ENCODE measurements at places on chromosomes 12 and 14.

GRCh38 chr14:66088656-66089055 is 397.5 kb upstream of the CCDC196 start:
- DNase-seq: no peak

- DNase-seq: no peak
These were observed 26.9 kb downstream of the SIX1 start for GRCh38 chr14:60622210-60622916.

- DNase-seq: no peak
These were observed 5.4 kb downstream of the PSMD9 start for GRCh38 chr12:121893961-121894460.

DNA sequence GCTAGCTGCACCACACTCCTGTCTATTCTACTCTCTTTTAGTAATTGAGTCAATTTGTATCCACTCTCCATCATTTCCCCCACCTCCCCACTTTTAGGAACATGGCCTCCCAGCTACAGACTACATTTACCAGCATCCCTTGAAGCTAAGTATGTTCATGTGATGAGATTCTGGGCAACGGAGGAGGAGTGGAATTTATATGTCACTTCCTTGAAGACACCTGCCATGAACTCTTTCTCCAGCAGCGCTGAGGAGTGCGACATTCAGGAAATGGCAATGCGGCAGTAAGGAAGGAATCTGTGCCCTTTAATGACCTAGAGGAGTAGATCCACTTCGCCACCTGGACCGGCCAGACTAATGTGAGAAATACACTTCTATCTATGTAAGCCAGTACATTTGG is 243.7 kb upstream of the DIO2 start:
- DNase-seq: no peak

DNA sequence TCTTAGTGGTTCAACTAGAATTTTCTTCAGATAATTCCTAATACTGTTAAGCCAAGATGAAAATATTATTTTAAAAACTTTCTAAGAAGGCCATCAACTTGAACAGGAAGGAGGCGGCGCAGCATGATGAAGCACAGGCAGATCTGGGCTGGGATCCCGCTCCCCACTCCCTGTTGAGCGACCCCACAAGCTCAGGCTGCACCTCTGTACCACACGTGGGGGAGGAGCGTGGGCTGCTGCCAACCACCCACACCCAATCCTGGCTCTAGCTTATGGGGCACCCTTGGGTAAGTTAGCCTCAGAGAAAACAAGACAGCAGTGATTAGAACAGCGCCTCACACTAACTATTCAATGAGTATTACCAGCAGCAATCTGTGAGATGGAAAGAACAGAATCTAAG is 6.0 kb downstream of the MTERF2 start:
- DNase-seq: no peak

GRCh38 chr14:58066115-58066514 is 85.9 kb downstream of the ARMH4 start:
- DNase-seq: no peak

GRCh38 chr12:110745542-110746284 is 3.0 kb upstream of the PPP1CC start:
- DNase-seq: no peak

DNA sequence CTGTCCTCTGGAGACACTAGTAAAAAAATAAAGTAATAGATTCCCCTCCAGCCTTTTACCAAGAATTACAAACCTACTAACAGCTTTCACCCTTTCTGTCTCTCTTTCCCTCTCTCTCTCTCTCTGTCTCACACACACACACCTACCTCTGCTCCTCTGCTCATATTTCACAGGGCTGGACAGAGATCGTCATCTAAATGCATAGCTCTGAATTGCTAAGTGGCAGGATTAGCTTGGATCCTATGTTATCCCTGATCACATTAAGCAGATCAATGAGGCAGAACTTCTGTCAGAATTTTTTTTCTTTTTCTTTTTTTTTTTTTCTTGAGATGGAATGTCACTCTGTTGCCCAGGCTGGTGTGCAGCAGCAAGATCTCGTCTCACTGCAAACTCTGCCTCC is 22.9 kb downstream of the VCPKMT start:
- no peak for DNase-seq

GRCh38 chr14:83940253-83940652 is 1589.7 kb upstream of the FLRT2 start:
- DNase-seq: no peak

DNA sequence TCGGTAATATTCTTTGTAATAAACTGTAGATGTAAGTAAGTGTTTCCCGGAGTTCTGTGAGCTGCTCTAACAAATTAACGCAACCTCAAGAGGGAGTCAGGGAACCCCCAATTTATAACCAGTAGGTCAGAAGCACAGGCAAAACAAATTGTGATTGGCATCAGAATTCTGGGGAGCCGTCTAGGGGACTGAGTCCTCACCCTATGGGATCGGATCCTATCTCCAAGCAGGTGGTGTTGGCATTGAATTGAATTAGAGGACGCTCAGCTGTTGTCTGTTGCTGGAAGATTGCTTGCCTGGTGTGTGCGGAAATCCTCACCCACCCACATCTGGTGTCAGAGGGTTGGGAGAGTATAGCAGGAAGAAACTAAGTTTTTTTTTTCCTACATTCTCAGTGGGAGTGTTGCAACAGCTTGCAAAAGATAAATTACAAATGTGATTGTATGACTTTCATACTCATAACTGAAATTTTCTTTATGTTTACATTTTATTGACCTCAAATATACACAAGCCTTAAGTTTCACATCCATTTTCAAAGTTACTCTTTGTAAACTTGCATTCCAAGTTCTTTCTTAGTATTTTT is 5.5 kb downstream of the TMEM52B start:
- DNase-seq: no peak

- no peak for DNase-seq
These were observed 38.1 kb downstream of the SMOC1 start for GRCh38 chr14:69917287-69917686.
